ENCODE measurements at places on chromosomes 11 and 22. TPM values are rescaled to one million over a fixed set of nuclear protein-coding genes. Genes with fewer than 3 reads are reported as not detected.
A peak's percentile ranks its signal among the peaks of the same experiment; 100 is the strongest.

DNA sequence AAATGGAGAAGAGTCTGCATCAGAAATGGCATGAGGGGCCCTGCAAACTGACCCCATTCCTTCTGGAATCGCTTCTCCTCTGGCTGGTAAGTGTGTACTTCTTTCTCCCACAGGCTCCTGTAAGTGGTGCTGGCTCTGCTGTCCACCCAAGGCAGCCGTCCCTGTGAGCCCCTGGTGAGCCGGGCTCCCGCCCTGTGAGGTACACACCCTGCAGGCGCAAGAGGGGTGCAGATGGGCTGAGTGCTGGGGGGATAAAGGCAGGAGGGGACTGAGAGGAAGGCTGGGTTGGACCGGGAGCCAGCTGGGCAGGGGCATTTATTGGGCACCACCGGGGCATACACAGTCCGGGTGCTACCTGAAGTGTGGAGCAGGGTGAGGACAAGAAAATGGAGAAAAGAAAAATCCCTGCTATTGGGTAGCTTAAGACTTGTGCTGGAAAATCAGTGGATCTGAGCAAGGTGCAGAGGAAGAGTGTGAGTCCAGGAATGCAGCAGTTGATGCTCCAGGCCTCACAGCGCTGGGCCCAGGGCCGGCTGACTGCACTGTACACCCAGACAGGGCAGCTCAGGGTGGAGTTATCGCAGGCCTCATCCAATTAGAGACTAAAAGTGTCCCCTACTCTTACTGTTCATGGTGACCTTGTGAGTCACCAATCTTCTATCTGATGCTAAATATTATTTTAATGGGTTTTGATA lies 455.1 kb upstream of the B3GAT1 start:
- H3K27me3 ChIP-seq, result no peaks in the 10 kb centered on the region
- H3K27ac ChIP-seq, result no peak overlapping the region
- DNase-seq, result no peak

GRCh38 chr11:75820645-75821044 lies 5.6 kb downstream of the UVRAG start:
- H3K4me3 ChIP-seq, result no peak overlapping the region
- no peaks in the 10 kb centered on the region for H3K27me3 ChIP-seq
- peaks cover 10% of the 10 kb centered on the region for H3K4me1 ChIP-seq
- peak; percentile 62 for DNase-seq
- H3K36me3 ChIP-seq, result no peaks in the 10 kb centered on the region

DNA sequence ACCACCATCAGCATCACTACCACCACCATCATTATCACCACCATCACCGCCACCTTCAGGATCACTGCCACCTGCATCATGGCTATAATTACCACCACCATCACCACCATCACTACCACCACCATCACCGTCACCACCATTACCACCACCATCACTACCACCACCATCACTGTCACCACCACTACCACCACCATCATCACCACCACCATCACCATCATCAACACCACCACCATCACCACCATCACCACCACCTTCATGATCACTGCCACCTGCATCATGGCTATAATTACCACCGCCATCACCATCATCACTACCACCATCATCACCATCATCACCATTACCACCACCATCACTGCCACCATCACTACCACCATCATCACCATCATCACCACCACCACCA lies 23.5 kb downstream of the CACNG2 start:
- no peaks in the 10 kb centered on the region for H3K36me3 ChIP-seq
- no peak overlapping the region for H3K4me3 ChIP-seq
- no peak overlapping the region for H3K27ac ChIP-seq
- peaks cover 42% of the 10 kb centered on the region for H3K27me3 ChIP-seq

DNA sequence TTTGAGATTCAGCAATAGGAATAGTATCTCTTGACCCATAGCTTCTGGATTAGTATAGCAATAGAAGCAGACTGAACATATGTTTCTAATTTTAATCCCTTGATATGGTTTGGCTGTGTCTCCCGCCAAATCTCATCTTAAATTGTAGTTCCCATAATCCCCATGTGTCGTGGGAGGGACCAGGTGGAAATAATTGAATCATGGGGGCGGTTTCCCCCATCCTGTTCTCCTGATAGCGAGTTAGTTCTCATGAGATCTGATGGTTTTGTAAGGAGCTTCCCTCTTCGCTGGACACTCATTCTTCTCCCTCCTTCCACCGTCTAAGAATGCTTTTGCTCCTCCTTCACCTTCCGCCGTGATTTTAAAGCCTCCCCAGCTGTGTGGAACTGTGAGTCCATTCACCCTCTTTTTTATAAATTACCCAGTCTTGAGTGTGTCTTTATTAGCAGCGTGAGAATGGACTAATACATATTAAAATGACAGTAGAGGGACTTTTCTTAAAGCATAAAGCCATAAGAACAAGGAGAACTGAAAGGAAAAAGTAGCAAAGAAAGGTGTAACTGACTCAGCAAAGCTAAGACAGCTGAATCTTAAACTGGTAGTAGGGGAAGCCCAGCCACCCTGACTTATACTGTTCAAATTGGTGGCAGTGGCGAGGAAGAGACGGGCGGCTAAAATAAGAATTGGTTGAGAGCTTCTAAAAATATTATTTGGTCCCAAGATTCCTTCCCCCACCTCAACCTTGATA lies 20.3 kb upstream of the SLN start:
- no peak for DNase-seq
- no peak overlapping the region for H3K4me3 ChIP-seq

DNA sequence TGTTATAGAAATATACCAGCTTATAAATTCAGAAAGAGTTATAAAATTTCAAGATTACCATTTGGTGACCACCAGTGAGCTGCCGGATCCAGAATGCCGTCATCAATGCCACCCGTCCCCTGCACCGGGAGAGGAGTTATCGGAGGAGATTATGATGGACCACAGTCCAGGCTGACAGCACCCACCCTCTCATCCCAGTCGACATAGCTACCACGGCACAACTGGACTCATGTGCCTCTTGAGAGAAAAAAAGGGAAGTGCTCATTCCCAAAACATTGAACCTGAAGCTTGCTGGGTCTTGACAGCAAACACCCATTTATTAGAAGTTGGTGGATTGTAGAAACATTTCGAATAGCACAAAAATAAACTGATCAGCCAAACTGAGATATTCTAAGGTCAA lies 1331.5 kb downstream of the TBC1D22A start:
- no peak overlapping the region for H3K27ac ChIP-seq
- H3K4me3 ChIP-seq, result no peak overlapping the region
- H3K36me3 ChIP-seq, result no peaks in the 10 kb centered on the region
- no peak for DNase-seq
- no peaks in the 10 kb centered on the region for H3K4me1 ChIP-seq

DNA sequence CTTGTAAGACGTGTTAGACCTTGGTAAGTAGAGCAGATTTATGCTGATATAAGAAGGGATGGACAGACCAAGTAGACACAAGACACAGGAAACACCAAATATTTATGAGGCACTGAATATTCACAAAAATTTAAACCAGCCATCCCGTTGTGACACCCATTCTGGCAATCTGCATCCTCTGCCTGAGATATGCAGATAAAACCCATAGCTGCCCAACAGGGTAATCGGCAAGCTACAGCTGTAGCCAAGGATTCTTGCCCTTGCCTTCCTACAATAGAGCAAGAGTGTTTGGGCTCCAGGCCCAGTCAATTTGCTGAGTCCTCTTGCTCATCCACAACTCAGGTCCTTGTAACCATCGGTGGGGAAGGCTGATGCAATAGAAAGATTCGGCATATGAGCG lies 18.5 kb upstream of the MPZL2 start:
- no peaks in the 10 kb centered on the region for H3K4me1 ChIP-seq
- no peaks in the 10 kb centered on the region for H3K36me3 ChIP-seq
- no peaks in the 10 kb centered on the region for H3K27me3 ChIP-seq
- H3K4me3 ChIP-seq, result no peak overlapping the region
- DNase-seq, result no peak

GRCh38 chr11:127369356-127369755 lies 368.8 kb upstream of the KIRREL3 start:
- H3K36me3 ChIP-seq, result no peaks in the 10 kb centered on the region
- no peaks in the 10 kb centered on the region for H3K4me1 ChIP-seq
- no peak for DNase-seq
- H3K27me3 ChIP-seq, result no peaks in the 10 kb centered on the region
- H3K27ac ChIP-seq, result no peak overlapping the region
- H3K4me3 ChIP-seq, result no peak overlapping the region

GRCh38 chr11:12119502-12119901 lies 9.1 kb downstream of the MICAL2 start:
- H3K27ac ChIP-seq, result peak overlapping the region; percentile 48
- peaks cover 67% of the 10 kb centered on the region for H3K4me1 ChIP-seq
- peaks cover 12% of the 10 kb centered on the region for H3K36me3 ChIP-seq
- H3K27me3 ChIP-seq, result no peaks in the 10 kb centered on the region
- no peak overlapping the region for H3K4me3 ChIP-seq
- no peak for DNase-seq

DNA sequence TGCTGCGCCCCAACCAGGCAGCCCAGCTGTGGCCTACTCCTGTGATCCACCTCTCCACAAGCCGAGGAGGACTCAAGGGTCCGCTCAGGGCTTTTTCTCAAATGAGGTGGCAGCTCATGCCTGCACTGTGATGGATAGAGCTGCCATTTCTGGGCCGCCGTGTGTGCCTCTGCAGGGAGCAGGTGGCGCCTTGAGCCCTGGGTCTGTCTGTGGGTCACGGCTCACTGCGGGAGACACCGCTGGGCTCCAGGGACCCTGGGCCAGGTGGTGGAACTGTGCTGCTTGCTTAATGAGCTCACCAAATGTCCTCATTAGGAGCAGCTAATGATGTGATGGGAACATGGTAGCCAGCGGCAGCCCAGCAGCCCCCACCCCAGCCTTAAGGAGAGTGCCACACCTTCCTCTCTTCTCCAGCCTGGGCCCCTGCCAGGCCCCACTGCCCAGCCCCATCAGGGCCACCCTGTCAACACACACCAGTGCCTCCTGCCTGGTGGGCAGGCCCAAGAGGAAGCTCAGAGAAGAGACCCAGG lies 50.8 kb downstream of the DHCR7 start:
- no peak overlapping the region for H3K4me3 ChIP-seq
- no peaks in the 10 kb centered on the region for H3K4me1 ChIP-seq
- no peaks in the 10 kb centered on the region for H3K36me3 ChIP-seq
- no peak overlapping the region for H3K27ac ChIP-seq

DNA sequence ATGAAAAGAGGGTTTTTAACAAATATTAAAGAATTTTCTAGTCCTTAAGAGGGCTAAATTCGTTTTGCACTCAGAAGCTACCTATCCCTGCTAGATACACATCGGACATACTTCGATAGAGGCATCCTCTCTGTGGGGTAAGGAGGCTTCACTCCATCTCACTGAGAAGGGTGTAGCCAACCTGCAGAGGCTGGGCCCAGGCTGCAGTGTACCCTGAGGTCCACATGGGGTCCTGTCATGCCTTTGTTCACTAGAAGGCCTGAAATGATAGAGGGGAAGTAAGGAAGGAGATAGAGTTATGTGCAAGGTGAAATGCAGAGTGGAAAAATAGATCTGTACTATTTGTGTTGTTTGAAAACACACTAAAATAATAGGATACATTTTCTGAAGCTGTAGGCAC lies 45.6 kb downstream of the IGSF9B start:
- no peak overlapping the region for H3K4me3 ChIP-seq
- H3K27ac ChIP-seq, result no peak overlapping the region
- no peaks in the 10 kb centered on the region for H3K27me3 ChIP-seq
- no peak for DNase-seq
- no peaks in the 10 kb centered on the region for H3K36me3 ChIP-seq

GRCh38 chr11:133425245-133425644 lies 107.1 kb downstream of the OPCML start:
- H3K36me3 ChIP-seq, result no peaks in the 10 kb centered on the region
- H3K4me1 ChIP-seq, result no peaks in the 10 kb centered on the region
- no peaks in the 10 kb centered on the region for H3K27me3 ChIP-seq
- H3K4me3 ChIP-seq, result no peak overlapping the region
- DNase-seq, result no peak

DNA sequence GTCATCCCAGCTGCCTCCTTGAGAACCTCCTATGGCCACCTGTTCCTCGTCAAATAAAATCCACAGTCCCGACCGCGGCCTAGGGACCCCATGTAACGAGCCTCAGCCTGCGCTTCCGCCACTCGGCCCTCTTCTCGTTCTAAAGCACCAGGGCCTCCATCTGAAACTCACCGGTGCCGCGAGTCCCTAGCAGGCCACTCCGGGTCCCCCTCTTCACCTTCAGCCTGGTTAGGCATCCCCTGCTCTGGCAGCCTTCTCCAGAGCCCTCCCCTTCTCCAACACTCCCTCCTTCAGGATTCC lies 2.4 kb upstream of the SSTR3 start:
- no peaks in the 10 kb centered on the region for H3K36me3 ChIP-seq
- H3K4me1 ChIP-seq, result peaks cover 4% of the 10 kb centered on the region
- H3K27ac ChIP-seq, result no peak overlapping the region
- peaks cover 75% of the 10 kb centered on the region for H3K27me3 ChIP-seq

- peaks cover 13% of the 10 kb centered on the region for H3K4me1 ChIP-seq
- peaks cover 11% of the 10 kb centered on the region for H3K36me3 ChIP-seq
- DNase-seq, result peak; percentile 74
- H3K4me3 ChIP-seq, result no peak overlapping the region
- no peaks in the 10 kb centered on the region for H3K27me3 ChIP-seq
Measured at GRCh38 chr11:65110354-65110861, 1.3 kb upstream of the TM7SF2 start.

- no peak overlapping the region for H3K27ac ChIP-seq
- H3K4me1 ChIP-seq, result no peaks in the 10 kb centered on the region
- DNase-seq, result no peak
- no peaks in the 10 kb centered on the region for H3K36me3 ChIP-seq
- peaks cover 33% of the 10 kb centered on the region for H3K27me3 ChIP-seq
- no peak overlapping the region for H3K4me3 ChIP-seq
Measured at GRCh38 chr11:2466869-2467694, 22.3 kb downstream of the KCNQ1 start.

DNA sequence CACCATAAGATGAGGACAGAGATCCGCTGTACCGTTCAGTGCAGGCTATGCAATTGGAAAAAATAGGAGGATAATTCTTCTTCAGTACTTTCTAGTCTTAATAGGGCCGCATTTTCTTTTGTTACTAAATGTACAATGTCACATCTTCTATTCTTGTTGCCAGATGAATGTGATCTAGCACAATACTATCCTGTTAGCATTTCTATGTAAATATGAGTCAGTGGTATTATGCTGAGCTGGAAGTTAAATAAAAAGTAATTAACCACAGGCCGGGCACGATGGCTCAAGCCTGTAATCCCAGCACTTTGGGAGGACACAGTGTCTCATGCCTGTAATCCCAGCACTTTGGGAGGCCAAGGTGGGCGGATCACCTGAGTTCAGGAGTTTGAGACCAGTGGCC lies 24.4 kb upstream of the BIRC3 start:
- no peak overlapping the region for H3K4me3 ChIP-seq
- DNase-seq, result no peak
- H3K27ac ChIP-seq, result no peak overlapping the region
- H3K27me3 ChIP-seq, result no peaks in the 10 kb centered on the region

C11orf21 gene
- not detected for total RNA-seq

MYO18B gene
- not detected for total RNA-seq

NUMA1 gene
- total RNA-seq, result 61.7 TPM

TTC28 gene
- total RNA-seq, result 13.3 TPM

CCDC73 gene
- total RNA-seq, result not detected

DPAGT1 gene
- 15.2 TPM for total RNA-seq

SLC15A3 gene
- total RNA-seq, result 1.9 TPM

OR5P2 gene
- total RNA-seq, result 0.28 TPM

FERMT3 gene
- total RNA-seq, result 0.56 TPM
